ENCODE measurements at places on chromosomes 3 and 15.

DNA sequence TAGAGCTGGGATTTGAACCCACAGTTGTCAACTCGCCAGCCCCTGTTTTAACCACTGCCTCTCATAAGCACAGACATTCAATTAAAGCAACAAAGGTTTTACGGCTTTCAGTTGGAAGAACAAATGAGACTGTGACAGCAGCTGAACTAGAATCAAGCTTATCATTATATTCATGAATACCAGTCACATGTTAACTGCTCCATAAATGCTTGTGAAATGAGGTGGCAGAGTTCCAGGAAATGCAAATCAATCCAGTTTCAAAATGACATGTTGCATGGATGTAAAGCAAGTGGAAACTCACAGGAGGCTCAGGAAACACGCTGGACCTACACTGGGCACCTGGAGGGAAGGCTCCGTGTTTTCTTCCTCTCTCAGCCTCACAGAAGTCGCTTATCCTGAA is 3.9 kb downstream of the GP5 start:
- DNase-seq = peak; percentile 57

GRCh38 chr3:112904786-112905185 is 58.1 kb upstream of the CD200R1L start:
- no peak for DNase-seq

- no peak for DNase-seq
Measured at GRCh38 chr3:112976001-112976400, 1.1 kb upstream of the CD200R1 start.

DNA sequence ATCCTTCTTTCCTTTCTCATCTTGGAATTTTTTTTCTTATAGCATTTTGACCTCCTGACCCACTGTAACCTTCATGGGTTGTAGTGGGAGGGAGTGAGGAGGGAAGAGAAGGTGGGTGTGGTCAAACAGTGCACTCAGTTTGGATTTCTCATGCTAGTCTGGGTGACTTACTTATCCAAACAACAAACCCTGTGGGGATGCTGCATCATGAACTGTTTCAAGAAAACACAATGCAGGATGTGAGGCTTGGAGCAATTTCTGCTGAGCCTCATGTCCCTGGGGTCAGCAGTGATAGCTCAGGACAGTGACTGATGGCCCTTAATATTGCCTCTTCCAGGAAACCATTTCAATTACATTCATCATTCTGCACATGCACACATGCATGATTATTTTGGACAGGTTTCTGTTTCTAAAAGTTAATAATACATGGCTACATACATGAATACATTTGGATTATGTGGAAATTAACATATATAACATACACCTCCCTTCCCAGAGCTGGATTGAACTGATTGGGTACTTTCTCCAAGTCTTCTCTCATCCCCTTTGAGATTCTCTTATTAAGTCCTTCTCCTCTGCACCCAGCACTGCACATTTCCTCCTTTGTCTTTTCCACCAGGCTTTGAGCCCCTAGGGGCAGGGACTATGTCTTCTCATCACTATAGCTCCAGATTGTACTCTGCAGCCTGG is 61.2 kb downstream of the ADAMTSL3 start:
- no peak for DNase-seq

Data from head of caudate nucleus (tissue), 42 donors.